ENCODE measurements at places on chromosomes 12 and 14.

GRCh38 chr14:92597906-92598905 is 84.6 kb downstream of the RIN3 start:
- DNase-seq = no peak

DNA sequence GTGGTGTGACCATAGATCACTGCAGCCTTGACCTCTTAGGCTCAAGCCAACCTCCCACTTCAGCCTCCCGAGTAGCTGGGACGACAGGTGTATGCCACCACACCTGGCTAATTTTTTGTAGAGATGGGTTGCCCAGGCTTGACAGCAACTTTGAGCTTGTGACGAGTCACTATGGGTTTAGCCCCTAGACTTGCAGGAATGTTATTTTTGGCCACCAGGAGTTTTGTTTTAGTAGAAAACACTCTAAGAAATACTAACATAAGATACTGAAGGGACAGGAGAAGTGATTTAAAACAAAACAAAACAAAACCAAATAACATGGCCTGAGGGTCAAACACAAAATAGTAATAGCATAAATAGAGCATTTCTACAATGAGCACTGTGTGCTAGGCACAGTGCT is 26.4 kb downstream of the SETD3 start:
- no peak for DNase-seq

DNA sequence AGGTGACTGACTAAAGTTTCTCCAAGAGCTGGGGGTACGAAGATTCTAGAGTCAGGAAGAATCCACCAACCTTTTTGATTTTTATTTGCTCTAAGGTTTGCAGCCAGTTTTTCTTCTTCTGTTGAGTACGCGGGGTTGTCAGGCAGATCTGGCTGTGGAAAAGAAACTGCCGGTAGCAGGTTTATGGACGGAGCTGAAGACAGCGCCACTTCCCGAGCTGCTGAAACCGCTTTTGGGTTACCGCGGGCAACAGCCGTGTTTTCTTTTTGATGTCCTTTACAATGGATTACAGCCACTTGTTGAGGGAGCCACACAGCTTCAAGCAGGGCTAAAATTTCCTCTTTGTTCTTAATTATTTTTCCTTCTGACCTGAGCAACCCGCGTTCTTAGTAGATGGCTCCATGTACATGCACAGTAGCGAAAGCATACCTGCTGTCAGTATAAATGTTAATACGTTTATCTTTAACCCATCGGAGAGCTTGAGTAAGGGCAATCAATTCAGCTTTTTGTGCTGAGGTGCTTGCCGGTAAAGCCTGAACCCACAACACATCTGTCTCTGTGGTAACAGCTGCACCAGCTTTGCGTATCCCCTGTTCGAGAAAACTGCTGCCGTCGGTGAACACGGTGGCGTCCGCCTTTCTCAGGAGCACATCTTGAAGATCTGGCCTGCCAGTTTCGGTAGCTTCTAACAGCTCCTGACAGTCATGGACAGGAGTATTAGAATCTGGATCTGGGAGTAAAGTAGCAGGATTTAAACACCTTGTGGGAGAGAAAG is 674.3 kb downstream of the TMEM121 start:
- DNase-seq = no peak

- no peak for DNase-seq
These were observed 189.6 kb upstream of the SOX5 start for GRCh38 chr12:24139035-24139434.

- DNase-seq = no peak
These were observed 189.4 kb downstream of the RPS29 start for GRCh38 chr14:49396801-49397200.

DNA sequence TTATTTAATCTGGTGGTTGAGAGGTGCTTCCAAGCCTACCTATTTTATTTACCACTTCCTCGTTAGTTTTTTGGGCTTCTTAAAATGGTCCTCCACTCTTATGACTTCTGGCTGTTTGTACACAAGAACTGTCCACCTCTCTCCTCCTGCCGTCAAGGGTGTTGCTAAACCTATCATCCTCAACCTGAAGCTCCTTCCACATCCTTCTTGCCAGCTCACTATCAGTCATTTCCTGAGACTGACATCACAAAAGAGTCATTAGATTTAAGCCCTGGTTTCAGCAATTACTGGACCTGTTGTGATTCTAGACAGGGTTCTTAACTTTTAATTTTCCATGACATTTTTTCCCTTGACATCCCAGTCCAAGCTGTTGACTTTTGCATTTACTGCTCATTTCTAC is 91.9 kb downstream of the BICD1 start:
- DNase-seq = no peak
